ENCODE measurements at places on chromosomes 3 and 15.

DNA sequence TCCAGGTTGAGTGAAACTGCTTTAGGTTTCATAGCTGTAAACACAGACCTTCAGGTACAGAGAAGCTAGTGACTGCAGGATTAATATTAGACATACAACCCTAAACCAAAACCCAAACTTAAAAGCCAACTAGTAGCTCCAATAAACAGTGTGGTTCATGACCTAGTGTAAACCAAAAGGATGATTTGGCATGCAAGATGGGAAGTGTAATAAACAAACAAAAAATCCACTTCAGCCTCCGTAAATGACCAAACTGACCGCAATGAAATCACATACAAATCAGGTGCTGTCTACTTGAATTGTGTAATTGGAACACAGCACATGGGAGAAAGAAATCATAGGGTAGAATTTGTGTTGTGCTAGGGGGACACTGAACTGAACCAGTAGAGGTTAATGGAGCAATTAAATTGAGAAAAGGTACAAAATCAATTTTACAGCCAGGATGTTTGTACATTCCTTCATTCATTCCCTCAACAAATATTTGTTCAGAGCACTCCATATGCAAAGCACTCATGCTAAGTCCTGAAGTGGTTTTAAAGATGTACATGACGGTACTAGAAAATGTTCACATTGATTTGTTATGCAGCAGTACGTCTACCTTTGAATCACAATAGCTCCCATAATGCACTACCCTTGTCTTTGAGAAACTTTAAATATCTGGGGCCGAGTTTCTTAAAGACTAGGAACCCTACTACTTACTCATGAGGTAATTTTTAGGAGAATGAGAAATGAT, 21.4 kb upstream of the CHST2 start:
- DNase-seq = no peak

- no peak for DNase-seq
These were observed 30.3 kb upstream of the VEPH1 start for GRCh38 chr3:157533298-157534070.

- no peak for DNase-seq
These were observed 18.1 kb upstream of the RAF1 start for GRCh38 chr3:12681943-12682390.

DNA sequence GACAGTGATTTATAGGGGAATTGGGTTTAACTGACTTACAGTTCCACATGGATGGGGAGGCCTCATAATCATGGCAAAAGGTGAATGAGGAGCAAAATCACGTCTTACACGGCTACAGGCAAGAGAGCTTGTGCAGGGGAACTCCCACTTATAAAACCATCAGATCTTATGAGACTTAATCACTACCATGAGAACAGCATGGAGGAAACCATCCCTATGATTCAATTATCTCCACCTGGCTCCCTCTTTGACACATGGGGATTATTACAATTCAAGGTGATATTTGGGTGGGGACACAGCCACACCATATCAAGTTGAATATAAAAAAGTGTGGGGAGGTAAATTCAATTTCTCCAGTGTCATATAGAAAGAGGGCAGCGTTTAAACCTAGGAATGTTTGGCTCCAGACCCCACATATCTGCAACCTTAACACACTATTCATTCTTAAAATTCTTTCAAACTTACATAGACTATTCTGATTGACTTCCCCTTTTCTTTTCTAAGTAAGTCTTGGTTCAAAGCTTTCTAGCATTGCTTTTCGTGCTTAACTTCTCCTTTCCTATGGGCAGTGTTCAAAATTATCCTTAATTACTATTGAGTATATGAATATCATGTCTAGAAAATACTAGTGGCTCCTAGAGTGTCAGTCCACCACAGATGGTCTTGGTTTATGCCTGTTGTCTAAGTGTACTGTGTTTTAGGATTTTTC, 446.7 kb upstream of the GBE1 start:
- no peak for DNase-seq

Data from ovary (tissue), 10 donors.